HAP-1 (cell line): ENCODE measurements at places on chromosomes 5 and 9.
A peak's percentile ranks its signal among the peaks of the same experiment; 100 is the strongest.

- no peak for DNase-seq
These were observed 134.9 kb upstream of the PANK3 start for GRCh38 chr5:168714046-168714445.

DNA sequence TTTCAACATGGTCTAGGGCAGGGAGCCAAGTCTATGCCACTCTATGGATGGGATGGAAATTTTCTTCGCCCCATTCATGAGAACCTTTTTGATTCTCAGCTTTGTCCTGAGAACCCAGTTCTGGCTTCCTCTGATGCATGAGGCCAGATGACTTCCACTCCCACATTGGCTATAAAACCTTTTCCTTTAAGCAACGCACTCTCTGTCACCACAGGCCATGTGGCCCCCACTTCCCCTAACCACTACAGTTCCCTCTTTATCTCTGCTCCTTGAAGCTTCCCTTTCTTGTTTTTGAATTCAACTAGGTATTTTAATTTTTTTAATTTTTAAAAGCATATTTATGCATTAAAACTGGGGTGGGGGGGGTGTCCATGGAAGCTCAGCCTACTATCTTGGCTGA is 401.3 kb downstream of the ENC1 start:
- DNase-seq = no peak

DNA sequence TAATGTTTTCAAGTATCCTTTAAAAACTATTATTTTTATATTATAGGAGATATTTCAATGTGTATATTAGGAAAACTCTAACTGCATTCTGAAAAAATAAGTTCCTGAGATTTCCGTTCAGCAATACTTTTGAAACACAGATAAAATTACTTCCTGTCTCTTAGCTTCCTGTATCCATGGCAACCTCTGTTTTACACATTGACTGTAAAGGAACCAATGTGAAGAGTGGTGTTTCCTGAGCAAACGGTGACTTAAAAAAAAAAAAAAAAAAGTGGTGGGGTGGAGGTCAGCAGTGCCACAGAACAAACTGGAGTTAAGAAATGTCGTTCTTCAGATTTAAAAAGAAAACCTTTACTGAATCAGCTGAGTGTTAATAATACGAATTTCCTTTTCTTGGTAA is at the start of gene LRRC70:
Gene LRRC70 (plus strand): TSS at position 280 of the 400 bp plus-strand sequence. CDS start 620 bp downstream, outside the sequence.
- no peak for DNase-seq

DNA sequence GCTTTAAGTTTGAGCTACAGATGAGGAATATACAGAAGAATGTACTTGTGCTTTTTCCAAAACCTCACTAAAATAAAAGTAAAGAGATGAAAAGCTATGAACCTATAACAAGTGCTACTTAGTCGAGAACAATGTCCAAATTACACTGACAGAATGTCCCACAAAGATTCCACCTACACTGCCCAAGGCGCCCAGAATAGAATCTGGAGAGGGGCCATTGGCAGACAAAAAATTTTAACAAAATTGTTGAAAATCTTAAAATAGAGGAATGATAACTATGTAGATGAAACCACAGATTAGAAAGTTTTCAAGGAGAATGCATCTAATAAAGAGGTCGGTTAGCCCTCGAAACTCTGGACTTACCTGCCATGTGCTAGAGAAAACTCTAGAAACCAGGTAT is 235.3 kb downstream of the CETN3 start:
- DNase-seq = no peak

- peak; percentile 2 for DNase-seq
These were observed 12.1 kb upstream of the ORM1 start for GRCh38 chr9:114310471-114311450.

- DNase-seq = no peak
These were observed 202.2 kb downstream of the ARL15 start for GRCh38 chr5:54108136-54108535.

GRCh38 chr9:137237759-137238726 is 3.0 kb upstream of the TUBB4B start:
- no peak for DNase-seq

DNA sequence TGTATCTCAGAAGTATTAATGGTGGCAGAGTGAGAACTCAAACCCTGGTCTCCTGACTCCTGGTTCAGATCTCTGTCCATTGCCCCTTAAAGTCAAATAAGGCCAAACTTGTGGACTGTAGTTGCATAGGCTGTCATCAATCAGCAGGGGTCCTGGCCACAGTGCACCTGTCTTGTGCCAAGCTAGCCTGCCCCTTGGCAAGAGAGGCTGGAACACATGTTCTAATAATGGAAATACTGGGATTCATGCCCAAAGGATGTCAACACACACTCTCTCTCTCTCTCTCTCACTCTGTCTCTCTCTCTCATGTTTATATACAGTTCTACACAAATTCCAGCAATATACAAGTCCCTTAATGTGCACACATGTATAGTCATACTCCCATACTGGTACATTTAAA is 44.3 kb downstream of the GLRA1 start:
- DNase-seq = no peak

GRCh38 chr5:96958977-96959376 is 23.1 kb downstream of the LNPEP start:
- DNase-seq = no peak

DNA sequence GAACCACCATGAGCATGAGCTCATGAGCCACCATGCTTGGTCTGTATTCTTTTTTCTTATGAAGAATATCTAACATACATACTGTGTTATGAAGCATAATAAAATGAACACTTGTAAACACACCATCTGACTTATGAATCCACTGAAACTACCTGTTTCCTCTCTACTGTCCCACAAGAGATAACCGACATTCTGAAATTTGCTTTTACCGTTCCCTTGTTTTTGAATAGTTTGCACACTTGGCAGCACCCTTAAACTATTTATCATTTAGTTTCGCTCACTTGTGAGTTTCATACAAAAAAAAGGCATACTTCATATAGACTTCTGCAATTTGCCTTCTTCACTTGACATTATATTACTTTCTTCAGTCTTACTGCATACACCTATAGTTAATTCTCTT is 8.9 kb downstream of the LARS1 start:
- DNase-seq = no peak

DNA sequence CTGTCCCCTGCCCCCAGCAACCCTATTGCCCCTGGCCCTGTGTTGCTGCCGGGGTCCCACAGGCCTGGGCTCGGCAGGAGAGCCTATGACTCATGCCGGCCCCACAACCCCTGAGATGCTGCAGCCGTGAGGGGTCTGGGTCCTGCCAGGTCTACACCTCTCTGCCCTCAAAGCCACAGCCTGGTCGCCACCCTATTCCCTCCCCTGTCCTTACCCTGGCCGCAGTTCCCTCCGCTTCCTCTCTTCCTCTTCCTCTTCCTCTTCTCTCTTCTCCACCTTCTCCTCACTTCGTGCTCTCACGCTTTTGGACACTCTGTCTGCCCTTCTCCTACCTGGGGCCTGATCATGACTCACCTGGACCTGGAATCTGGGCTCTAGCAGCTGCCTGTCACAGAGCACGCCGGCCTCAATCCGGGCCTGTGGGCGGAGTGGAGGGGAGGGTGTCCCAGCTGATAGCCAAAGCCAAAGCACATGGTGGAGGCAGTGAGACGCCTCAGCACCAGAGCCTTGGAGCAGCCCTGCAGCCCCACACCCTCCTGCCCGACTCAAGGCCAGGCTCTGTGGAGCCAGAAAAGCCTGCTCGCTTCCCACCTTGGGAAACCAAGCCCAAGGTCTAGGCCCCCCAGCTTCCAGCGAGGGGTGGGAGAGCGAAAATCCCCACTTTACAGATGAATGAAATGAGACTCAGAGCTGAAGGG is 26.8 kb upstream of the CSF1R start:
- no peak for DNase-seq

- no peak for DNase-seq
These were observed 187.7 kb upstream of the POU5F2 start for GRCh38 chr5:93929131-93929530.

GRCh38 chr5:108548684-108549596 is 167.0 kb upstream of the FBXL17 start:
- peak; percentile 70 for DNase-seq

- DNase-seq = no peak
These were observed 646.6 kb downstream of the ACTL7B start for GRCh38 chr9:108209132-108209685.

DNA sequence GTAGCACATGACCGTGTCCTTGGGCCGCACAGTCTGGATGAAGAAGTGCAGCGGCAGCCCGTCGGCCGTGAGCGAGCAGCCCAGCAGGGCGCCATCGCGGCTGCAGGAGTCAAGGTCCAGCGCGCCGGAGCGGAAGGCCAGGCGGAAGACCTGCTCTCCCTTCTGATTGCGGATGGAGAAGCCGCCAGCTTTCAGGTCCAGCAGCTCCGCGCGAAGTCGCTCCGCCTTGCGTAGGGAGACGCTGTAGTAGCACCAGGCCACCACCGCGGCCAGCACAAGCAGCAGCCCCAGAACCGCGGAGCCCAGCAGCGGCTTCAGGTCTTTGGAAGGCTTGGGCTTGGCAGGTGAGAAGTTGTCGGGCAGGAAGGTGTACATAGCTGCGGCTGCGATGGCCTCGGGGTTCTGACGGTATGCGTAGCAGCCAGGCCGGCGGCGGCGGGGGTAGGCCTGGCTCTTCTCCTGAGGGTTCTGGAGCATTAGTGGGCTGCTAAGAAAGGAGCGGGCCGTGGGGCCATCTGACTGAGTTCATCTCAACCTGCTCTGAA is 4.2 kb downstream of the MYORG start:
- no peak for DNase-seq

DNA sequence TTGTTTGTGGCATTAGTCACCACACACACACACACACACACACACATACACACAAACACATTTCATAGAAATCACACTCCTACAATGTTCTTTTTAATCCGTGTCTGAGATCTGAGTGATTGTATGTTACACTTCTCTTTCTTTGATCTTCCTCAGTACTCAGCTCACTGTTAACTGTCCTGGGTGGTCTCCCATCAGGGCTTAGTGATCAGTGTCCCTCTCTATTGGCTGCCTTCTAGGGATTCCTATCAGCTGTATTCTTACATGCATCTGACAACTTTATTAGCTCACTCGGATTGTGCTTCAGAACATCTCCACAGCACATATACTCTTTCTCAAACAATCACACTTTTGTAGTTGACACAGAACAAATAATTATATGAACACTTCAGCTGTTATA is 170.2 kb upstream of the POU5F2 start:
- no peak for DNase-seq

- DNase-seq = no peak
These were observed 91.2 kb downstream of the PAX5 start for GRCh38 chr9:36942891-36943290.

DNA sequence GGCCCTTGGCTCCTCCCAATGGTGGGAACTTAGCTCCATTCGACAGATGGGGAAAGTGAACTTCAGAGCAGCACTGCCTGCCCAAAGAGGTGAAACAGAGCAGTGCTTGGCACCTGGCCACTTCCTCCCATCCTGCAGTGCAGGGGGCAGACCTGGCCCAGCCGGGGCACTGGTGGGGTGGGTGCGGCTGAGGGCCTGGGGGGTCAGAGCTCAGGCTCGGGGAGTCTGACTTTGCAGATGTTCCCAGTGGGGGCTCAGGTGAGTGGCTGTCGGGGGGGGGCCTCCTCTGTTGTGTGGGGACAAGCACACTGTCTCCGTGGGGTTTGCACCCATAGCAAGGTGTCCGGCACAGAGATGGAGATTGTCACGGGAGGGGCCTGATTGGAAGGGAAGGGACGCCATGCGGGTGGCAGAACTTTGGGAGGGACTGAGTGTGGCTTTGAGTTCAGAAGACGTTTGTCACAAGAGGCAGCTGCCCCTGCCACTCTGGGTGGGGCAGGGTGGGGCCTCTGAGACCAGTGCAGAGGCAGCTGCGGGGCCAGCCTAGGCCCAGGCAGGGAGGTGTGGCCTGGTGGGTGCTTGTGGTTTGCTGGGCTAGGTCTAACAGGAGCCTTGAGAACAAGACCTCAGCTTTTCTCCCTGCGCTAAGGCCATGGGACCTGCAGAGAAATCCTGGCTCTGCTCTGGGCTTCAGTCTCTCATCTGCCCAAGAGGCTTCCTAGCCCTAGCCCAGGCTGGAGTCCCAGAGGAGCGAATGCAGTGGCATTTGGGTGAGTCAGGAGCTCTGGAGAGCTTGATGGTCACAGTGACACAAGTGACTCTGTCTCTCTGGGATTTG is 2.5 kb downstream of the MYMK start:
- no peak for DNase-seq

DNA sequence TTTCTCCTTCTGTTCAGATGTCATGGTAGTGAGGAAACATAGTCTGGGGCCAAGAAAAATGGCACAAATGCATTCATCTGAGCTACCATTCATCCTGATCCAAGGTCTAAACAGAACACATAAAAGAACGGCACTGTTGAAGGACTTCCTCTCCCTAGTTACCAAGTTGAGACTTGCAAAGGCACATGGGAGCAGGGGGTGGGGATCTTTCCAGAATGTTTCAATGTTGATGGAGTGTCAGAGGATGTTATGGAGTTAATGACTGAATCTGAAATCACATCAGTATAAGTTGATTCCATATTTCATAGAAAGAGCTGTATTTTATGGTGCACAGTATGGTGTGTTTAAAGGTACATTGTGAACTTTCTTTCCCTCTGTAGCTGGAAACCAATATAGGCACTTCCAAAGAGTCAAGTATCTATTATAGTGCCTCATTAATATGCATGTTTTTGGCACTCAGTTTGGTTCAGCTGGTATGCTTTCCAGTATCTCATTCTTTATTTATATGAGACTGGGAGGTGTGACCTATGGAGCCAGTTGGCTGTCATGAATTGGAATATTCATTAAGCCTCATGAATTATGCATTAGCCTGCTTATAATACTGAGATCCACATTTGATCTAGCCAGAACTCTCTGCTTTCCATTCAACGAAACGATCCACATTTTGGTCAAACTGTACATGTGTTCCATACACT is 603.0 kb downstream of the NR2F1-AS1 start:
- no peak for DNase-seq

DNA sequence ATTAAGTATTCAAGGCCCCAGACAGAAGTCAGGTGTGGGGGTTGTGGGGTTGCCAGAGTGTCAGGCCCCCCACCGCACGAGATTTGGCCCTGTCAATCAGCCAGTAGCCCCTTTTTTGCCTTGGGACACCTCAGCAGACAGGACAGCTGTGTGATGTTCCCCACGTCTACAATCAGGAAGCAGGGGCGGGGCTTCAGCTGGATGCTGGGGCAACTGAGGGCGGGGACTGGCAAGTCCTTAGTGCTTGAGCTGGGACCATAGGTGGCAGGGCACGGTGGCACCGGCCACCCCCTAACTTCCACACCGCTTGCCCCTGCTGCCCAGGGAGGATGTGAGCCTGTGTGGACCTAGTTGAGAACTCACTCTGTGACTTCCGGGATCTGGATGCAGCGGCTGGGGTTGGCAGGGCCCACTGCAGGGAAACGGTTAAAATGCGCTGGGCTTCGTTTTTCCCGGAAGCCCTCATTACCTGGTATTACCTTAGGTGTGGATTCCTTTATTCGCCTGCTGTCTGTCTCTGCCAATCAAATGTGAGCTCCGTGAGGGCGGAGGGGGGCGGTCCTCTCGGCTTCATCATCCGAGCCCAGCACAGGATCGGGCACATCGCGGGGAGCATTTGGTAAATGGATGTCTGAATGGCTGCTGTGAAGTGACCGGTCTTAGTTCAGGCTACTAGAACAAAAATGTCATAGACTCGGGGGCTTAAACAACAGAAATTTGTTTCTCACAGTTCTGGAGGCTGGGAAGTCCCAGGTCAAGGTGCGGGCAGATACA is 7.5 kb upstream of the GTF3C5 start:
- no peak for DNase-seq
